Stimulated activated CD8-positive, alpha-beta memory T cell treated with anti-CD3 and anti-CD28 coated beads, Interleukin-7, amount 100 ng/mL, for 1 hour (primary cell): ENCODE measurements at places on chromosomes 3 and 15.

GRCh38 chr15:34366271-34367065, 528 bp downstream of the LPCAT4 start:
- DNase-seq, result no peak

GRCh38 chr3:192675958-192676649, 51.2 kb downstream of the FGF12 start:
- DNase-seq, result no peak

GRCh38 chr3:183254487-183255347, 1.7 kb downstream of the B3GNT5 start:
- no peak for DNase-seq

- DNase-seq, result no peak
Observed at GRCh38 chr15:56792211-56792610, 58.9 kb upstream of the ZNF280D start.

DNA sequence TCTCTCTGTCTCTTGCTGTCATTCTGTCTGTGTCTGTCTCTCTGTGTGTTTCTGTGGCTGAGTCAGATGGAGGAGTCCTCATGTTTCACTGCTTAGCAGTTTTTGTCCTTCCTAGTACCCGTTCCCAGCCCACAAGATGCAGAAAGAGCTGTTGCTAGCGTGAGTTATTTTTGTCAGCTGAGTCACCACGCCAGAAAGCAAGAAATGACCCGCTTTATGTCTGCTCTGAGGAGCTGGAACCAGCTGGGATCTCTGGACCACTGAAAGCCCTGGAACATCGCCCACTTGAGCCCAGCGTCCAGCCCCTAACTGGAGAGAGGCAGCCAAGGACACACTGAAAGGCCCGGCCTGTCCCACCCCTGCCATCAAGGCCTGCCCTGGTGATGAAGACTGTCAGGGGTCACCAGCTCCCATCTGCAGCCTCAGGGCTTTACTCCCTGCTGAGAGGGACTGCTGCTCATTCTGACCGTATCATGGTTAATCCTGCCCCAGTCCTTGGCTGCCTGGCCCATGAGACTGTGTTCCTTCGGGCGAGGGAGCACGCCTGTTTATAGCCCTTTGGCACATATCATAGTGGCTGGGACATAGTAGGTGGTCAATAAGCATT, 101.7 kb upstream of the TPM1 start:
- no peak for DNase-seq

- no peak for DNase-seq
Observed at GRCh38 chr15:101615986-101616848, 36.0 kb downstream of the TM2D3 start.

- DNase-seq, result no peak
Observed at GRCh38 chr3:189869165-189869564, 238.0 kb downstream of the TP63 start.

DNA sequence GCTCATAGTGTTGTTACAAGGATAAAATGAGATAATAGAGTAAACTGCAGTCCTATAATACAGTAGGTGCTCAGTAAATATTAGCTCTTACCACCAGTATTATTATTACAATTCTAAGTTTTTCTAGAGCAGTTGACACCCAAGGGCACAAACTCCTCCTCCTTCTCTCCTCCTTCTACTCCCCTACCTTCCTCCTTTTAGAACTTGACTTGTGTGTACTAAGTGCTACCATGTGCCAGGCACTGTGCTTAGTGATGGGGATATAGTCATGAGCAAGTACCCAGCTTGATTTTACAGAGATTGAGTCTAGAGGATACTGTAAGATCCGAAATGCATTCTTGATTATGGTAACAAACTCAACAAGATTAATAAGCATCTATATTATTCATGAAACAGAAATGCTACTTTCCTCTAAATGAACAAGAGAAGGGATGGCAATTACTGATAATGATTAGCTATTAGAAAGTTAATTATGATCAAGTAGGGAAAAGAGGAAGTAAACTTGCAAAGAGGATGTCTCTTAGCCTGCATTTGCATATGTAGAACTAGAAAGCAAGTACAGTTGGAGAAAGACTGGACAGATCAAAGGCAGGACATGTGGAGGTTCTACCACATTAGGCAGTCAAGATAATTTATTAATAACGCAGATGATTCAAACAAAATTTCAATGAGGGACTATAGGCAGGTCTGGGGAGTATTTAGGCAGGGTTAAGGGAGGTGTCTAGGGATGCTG, 72.3 kb downstream of the CLDN11 start:
- DNase-seq, result no peak

GRCh38 chr3:38343797-38344594, 2.6 kb upstream of the XYLB start:
- no peak for DNase-seq

DNA sequence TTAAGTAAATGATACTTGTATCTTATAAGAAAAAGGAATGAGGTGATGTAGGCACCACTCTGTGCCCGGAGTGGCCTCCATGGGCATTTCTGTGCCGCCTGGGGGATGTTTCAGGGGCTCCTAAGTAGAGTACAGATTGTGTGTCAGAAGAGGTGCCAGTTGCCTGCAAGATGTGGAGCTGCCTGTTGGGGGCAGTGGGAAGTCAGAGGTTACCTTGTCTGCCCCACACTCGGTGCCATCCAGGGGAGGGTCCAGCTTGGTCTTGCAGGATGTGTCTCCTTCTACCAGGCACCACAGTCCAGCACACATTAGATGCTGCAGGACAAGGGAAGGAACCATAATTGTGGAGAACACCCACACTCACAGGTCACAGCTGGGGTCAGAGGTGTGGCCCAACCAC, 208.8 kb downstream of the ADAMTS17 start:
- no peak for DNase-seq

- DNase-seq, result no peak
Observed at GRCh38 chr3:10417847-10418246, 87.5 kb downstream of the ATP2B2 start.

DNA sequence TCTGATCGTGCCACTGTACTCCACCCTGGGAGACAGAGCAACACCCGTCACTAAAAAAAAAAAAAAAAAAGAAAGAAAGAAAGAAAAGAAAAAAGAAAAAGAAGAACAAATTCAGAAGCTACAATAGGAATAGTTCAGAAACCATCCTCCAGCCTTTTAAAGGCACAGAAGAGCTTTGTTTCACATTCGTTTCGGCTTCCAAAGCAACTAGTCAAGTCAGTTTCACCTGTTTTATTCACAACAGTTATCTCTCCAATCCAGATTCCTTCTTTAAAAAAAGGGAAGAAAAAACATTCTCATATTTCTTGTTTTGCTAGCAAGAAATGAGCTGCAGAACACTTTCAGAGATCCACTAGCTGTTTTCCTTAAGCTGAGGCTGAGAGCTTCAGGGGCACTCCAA, 767.7 kb upstream of the CFAP20DC start:
- DNase-seq, result no peak

GRCh38 chr3:123053107-123053506, 13.7 kb upstream of the PDIA5 start:
- no peak for DNase-seq

GRCh38 chr3:10632741-10633140, 127.4 kb upstream of the ATP2B2 start:
- DNase-seq, result no peak

- DNase-seq, result no peak
Observed at GRCh38 chr3:42979044-42979972, at the start of gene GASK1A. Gene GASK1A (plus strand): TSS chr3:42979311. CDS start chr3:42979643, 332 bp downstream.
